ENCODE measurements at places on chromosomes 1 and 21.

- DNase-seq, result no peak
Observed at GRCh38 chr1:62732331-62732730, 44.1 kb upstream of the DOCK7 start.

GRCh38 chr1:3212453-3213355 is 143.7 kb downstream of the PRDM16 start:
- no peak for DNase-seq

DNA sequence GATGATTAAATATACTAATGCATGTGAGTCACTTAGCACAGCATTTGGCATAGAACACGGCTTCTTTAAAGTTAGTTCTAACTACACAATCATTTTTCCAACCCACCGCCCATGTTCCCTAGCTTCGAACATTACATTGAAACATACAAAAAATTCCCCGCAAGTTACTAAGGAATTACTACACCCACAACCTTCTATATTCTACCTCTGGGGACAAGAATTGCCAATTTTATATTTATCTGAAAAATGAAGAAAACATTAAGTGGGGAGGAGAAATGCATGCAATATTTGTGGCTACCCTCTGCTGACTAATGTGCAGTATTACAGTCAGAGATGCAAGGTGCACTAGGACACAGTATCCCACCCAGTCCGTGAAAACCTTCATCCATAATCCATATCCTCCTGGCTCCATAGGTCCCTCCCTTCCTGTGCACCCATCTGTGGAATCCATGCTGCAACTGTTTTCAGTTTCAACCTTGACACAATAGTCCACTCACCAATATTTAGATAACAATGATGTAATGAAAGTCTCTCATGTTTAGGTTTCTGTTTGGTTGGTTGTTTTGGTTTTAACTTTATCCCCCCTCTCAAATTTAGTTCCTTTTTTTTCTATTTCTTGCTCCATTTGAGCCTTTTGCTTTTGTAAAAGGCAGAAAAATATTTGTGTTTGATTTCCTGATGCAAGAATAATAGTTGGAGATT is 31.6 kb downstream of the RGS5 start:
- no peak for DNase-seq

DNA sequence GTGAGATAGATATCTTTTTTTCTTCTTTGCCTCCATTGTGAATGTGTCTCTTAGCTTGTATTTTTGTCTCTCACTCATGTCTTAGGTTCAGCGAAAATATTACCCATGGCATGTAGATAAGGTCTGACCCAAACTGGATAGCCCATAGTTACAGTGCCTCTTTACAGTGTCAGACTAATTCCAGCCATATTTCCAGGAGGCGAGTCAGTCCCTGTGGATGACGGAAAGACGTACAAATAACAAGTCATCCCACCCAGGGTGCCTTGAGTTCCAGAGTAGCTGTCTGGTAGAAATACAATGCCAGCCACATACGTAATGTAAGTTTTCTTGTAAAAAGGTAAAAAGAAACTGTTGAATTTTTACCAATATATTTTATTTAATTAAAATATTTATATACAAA is 157.3 kb downstream of the ZNF281 start:
- DNase-seq, result no peak

- no peak for DNase-seq
Observed at GRCh38 chr1:228142701-228143136, 2.6 kb downstream of the GUK1 start.

DNA sequence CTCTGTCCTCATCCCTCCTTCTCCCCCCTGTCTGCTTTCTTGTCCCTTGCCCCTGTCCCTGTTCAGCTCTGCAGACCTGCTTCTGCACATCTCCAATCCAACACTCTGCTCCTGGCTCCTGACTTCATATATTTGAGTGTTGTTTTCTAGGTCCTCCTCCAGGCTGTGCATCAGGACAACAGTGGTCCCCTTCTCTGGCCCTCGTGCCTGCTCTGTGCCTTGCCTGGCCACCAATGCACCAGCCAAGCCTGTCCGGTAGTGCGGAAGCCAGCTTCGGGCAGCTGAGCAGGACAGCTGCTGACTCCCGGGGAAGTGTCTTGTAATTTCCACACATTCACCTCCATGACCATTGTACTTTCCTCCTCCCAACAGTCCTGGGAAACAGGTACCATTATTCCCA is 203.4 kb upstream of the RAB4A start:
- DNase-seq, result no peak

GRCh38 chr1:18284805-18285537 is 177.4 kb downstream of the IGSF21 start:
- DNase-seq, result no peak

GRCh38 chr1:52904927-52905698 is 16.4 kb downstream of the ECHDC2 start:
- peak; percentile 33 for DNase-seq

DNA sequence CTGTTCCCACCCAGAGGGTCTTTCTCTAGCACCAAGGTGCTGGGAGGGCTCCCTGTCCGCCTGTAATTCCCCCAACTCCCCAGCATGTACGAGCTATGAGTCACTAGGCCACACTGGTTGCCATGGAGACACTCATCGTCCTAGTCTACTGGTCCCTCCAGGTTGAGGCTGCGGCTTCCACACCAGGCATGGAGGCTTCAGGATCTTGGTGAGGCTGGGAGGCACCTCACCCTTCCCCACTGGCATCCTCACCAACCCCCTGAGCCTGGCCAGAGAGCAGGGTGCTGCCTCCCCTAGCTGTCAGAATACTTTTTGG is 75.6 kb upstream of the KAZN start:
- DNase-seq, result no peak

DNA sequence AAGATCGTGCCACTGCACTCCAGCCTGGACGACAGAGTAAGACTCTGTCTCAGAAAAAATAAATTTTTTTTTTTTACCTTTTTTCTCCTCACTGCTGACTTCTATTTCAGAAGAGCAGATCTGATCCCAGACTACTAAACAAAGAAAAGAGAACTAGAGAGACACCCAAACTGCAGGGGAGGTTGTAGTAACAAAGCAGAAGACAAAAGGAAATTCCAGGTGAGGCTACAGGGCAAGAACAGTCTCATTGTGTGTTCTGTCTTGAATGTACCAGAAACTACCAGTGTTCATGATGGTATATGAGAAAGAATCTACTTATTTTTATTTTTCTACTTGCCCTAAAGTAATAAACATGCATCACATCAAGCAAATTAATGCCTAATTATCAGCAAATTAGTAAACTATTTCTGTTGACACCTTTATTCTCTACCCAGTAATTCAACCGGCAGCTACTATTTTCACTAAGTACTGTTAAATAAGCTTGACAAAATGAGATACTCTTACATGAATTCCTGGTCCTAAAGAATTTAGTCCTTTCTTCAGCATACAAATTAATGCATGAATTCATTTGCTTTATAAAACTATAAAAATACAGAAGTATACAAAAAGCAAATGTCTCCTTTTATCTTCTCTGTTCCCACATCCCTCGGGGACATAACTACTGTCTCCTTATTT is 40.6 kb downstream of the ARID4B start:
- no peak for DNase-seq

DNA sequence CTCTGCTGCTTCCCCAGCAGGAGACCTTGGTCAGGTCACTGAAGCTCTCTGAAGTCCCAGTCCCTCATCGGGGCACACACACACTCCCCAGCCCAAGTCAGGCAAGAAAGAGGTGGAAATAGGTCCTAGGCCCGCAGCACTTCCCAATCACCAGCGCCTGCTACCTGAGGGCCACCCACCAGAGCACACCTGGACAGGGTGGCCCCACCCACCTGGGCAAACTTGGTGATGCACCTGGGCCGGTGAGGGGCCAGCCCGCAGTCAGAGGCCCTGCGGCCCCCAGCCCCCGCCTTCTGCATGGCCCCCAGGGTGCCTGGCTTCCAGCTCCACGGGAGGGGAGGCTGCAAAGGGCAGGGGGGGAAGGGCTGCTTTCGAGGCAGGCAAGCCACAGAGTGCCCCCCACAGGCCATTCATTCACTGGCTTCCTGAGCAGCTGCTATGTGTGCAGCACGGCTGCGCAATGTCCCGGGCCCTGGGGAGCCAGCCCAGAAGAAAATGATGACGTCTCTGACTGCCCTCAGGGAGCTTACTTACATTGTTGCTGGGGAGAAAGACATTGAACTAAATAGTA is 4.7 kb downstream of the SH2D5 start:
- no peak for DNase-seq

- no peak for DNase-seq
Observed at GRCh38 chr1:204544321-204544720, 28.1 kb downstream of the MDM4 start.

GRCh38 chr1:163528710-163529348 is 207.1 kb downstream of the NUF2 start:
- DNase-seq, result peak; percentile 64

GRCh38 chr21:28932717-28933116 is 60.0 kb downstream of the LTN1 start:
- DNase-seq, result no peak

DNA sequence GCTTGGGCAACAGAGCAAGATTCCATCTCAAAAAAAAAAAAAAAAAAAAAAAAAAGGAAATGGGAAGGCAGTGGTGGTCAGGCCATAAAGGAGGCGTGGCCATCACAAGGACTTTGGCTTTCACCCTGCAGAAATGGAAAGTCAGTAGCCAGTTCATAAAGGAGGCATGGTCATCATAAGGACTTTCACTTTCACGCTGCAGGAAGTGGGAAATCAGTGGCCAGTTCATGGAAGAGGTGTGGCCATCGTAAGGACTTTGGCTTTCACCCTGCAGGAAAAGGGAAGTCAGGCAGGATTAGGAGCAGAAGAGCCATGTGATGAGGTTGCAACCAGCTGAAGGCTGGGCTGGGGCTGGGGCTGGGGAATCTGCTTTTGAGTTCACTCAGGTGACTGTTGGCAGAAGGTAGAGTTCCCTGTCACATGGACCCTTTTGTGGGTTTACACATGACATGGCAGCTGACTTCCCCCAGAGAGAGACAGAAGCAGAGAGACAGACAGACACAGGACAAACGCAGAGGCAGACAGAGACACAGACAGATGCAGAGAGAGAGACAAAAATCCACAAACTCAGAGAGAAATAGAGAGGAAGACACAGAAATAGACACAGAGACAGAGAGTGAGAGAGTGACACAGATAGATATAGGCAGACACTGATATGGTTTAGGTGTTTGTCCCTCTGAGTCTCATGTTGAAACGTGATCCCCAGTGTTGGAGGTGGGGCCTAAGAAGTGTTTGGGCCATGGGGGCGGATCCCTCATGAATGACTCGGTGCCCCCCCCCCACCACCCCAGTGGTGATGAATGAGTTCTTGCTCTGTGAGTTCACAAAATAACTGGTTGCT is 263.9 kb upstream of the KAZN start:
- DNase-seq, result peak; percentile 3

DNA sequence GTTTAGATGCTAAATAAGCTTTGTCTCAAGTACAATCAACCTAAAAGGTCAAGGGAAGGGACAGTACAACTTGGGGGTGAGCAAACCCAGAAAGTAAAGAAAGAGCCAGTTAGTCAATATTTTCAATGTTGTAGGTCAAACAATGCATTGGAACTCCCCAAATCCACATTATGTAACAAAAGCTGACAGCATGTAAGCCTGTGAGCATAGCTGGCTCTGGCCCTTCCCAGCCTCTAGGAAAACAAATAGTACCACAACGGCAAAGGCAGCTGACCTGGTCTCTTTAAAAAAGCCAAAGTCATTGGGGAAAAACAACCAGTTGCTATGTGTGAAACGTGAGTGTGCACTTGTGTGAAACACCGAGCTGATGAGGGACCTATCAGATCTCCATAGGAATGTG is 3.4 kb downstream of the CBR1 start:
- DNase-seq, result peak; percentile 70

GRCh38 chr1:212267460-212267859 is 17.8 kb upstream of the PPP2R5A start:
- DNase-seq, result no peak

DNA sequence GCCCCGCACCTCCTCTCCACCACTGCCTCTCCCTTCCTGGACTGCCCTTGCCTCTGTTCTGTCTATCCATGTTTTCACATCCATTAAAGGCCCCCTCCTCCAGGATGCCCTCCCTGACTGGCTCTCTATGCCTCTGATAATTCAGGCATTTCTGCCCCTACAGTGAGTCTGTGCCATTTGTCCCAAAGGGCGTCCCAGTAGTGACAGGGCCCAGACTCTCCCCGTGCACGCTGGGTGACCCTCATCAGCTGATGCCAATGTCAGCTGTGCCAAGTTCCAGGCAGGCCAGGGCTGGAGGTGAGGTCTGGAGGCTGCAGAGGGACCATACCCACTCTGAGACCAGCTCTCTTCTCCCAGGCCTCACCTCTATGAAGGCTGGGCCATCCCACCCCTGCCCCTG is 3.2 kb upstream of the PLEKHG5 start:
- no peak for DNase-seq

GRCh38 chr1:168321945-168322344 is 41.3 kb downstream of the TBX19 start:
- DNase-seq, result peak; percentile 73

DNA sequence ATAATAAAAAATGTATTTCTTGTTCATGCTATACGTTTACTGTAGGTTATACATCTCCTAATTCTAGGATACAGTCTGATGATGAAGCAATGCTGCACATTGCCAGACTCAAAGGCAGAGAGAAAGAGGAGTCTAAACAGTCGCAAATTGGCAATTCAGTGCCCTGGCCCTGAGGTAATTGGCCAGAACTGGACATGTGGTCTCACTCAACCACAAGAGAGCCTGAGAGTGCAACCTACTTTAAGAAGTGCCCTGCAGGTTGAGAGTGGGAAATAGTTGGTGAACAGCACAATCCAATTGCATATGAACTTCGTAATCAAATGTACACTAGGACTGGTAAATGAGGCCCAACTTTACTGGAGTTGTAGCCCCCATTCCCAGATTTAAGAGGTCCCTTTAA is 5.0 kb upstream of the SLC35A3 start:
- peak; percentile 58 for DNase-seq

GRCh38 chr1:36567601-36568341 is 85.1 kb upstream of the CSF3R start:
- no peak for DNase-seq

DNA sequence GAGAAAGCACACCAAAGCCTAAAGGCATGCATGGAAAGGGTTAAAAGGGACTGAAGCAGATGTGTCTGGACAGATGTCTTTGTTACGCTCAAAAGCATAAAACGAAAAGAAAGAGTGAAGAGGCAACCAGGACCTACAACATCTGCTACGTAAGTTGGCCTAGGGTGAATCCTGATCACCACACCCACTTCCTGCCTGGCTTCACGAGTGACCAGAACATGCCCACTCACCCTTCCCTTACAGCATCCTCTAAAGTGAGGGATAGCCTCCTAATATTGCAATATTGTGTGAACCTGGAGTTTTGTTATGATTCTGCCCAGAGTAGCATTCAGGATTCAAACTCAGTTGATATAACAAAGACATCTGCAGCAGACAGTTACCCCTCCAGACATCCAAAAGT is 10.6 kb upstream of the OLIG2 start:
- no peak for DNase-seq

GRCh38 chr1:63987628-63988024 is 213.8 kb downstream of the ROR1 start:
- no peak for DNase-seq

GRCh38 chr1:154324669-154325582 is at the start of gene ATP8B2:
TSS of gene ATP8B2 (plus strand) at chr1:154325525. CDS start at chr1:154328142, 2,617 bp downstream.
- DNase-seq, result peak; percentile 87

- no peak for DNase-seq
Observed at GRCh38 chr1:33618636-33619035, 146.2 kb downstream of the ZSCAN20 start.

GRCh38 chr1:32728413-32729077 is 26.0 kb upstream of the SYNC start:
- no peak for DNase-seq

- DNase-seq, result no peak
Observed at GRCh38 chr1:65418522-65419185, 1.8 kb upstream of the LEPR start.
